ENCODE measurements at places on chromosomes 7 and 10.

DNA sequence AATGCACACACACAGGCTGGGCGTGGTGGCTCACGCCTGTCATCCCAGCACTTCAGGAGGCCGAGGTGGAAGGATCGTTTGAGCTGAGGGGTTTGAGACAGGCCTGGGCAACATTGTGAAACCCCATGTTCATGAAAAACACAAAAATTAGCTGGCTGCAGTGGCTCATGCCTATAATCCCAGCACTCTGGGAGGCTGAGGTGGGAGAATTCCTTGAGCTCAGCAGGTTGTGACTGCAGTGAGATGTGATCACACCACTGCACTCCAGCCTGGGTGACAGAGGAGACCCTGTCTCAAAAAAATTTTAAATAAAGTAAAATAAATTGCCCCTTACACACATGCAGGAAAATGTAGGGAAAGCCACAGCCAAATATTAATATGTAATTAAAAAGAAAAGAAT is 44.1 kb downstream of the RNF32 start:
- DNase-seq, result no peak

GRCh38 chr7:36692456-36692855 is 31.8 kb downstream of the AOAH start:
- DNase-seq, result no peak

GRCh38 chr7:37920849-37921805 is 687 bp downstream of the EPDR1 start:
- no peak for DNase-seq

- no peak for DNase-seq
These were observed 7.4 kb downstream of the MCM10 start for GRCh38 chr10:13168781-13169180.

DNA sequence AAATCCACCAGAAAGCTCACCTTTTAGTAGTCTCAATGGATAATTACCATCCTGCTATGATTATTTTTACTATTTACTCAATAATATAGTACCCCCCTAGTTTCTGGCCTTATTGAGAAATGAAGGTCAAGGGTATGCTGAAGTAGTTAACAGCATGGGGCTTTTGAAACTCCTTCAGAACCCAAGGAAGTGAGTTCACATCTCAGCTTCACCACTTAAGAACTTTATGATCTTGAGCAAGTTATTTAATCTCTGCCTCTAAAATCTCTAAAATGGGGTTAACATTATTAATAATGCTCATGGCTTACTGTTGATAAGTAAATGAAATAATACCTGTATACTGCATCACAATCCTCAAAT is 5.8 kb downstream of the MTPN start:
- DNase-seq, result no peak

- DNase-seq, result no peak
These were observed 34.4 kb upstream of the RSBN1L start for GRCh38 chr7:77661816-77662215.

DNA sequence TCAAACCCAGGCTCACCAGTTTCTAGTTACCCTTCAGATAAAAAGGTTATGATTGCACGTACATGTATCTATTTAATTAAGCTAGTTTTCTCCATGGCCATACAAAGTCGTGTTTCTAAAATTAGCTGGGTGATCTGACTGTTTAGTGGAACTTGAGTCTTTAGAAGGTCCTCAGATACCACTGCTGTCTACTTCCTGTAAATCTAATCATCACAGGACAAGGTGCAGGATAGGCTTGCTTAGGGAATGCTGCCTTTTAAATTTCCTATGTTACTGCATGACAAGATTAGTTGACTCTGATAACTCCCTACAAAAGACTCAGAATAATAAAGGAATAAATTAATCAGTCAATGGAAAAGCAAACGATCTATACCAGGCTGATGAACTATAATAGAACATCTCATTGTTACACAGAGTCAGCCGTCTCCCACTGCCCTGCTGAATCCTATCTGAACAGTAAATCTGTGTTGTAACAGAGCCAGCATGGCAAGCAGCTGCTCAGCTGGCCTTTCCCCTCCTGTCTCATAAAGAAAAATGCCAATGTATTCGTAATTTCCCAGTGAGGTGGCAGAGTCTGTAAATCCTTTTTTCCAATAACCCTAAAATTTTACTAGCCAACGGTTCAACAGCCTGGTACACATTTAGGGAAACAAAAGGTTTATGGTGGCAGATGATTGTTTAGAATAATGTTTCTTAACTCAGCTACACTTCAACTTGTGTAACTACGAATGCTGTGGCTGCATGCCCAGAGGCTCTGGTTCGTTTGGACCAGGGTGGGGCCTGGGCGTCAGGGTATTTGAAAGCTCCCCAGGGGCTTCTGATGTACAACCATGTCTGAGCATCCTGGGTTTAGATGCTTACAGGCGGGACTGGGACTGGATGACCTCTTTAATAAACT is 318.0 kb downstream of the PAXIP1 start:
- DNase-seq, result no peak

Measured in stimulated activated CD8-positive, alpha-beta memory T cell treated with anti-CD3 and anti-CD28 coated beads, Interleukin-15, amount 100 ng/mL, for 4 hours (primary cell).